HCT116 (cell line): ENCODE measurements at places on chromosomes 6 and 20. TPM values are rescaled to one million over a fixed set of nuclear protein-coding genes. Genes with fewer than 3 reads are reported as not detected.

DNA sequence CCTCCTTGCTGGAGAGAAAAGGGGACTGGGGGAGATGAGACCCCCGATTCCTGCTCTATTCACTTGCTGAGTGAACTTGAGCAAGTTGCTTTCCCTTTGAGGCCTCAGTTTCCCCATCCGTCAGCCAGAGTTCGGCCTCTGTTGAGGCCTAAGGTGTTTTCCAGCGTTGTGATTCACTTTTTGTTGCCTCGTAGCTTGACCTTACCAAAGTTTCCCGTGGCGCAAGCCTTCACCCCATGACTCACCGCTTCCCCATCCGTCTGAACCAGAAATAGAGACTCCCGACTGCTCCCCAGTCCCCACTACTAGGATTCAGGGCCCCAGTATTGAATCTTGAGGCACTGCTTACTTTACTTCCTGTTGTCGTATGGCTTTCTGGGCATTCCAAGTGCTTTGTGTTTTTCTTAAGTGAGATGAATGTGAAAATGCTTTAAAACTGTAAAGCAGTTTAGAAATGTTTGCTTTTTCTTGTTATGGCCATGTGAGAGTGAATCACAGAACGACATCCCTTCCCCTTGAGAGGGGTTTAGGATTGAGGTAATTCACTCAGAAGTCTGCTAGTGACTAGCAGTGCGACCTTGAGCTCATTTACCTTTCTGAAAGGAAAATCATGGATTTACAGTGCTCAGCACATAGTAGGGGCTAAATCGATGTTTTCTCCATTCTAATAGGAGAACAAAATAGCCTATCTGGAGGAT, 1.2 kb downstream of the CHMP4B start:
- H3K27me3 ChIP-seq = no peaks in the 10 kb centered on the region
- H3K4me3 ChIP-seq = peak overlapping the region; percentile 98
- no peaks in the 10 kb centered on the region; the same call in 1 of the 2 replicates for H3K36me3 ChIP-seq
- H3K27ac ChIP-seq = peak overlapping the region; percentile 82
- no peak for DNase-seq

The SYNGAP1 gene
- total RNA-seq = 11.5 TPM

The CYP39A1 gene
- 0.54 TPM for total RNA-seq

DNA sequence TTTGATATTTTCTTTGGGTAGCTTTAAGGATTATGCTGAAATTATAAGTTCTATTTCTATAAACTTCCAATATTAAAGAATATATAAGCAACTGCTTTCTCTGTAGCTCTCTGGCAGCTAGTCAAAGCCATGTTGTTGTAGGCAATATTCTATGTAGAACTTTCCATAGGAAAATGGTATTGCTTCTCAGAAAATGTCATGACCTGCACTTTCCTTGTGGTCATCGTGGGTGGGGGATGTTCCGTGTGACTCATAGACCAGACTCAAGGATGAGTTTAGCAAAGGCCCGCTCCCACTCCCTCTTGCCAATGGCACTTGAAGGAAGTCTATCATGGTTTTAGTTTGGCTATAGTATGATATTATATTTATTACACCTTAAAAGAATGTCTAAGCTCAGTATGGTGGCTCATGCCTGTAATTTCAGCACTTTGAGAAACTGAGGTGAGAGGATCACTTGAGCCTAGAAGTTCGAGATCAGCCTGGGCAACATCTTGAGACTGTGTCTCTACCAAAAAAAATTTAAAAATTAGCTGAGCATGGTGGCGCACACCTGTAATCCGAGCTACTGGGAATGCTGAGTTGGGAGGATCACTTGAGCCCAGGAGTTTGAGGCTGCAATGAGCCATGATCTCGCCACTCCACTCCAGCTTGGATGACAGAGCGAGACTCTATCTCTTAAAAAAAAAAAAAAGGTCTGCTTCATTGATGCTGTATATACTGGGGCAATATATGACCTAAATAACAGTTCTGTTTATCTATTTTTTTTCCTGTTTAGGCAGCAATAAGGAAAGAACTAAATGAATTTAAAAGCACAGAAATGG, 36.6 kb upstream of the LTV1 start:
- H3K27me3 ChIP-seq = no peaks in the 10 kb centered on the region
- H3K27ac ChIP-seq = no peak overlapping the region
- H3K4me3 ChIP-seq = no peak overlapping the region
- DNase-seq = no peak
- H3K36me3 ChIP-seq = no peaks in the 10 kb centered on the region
- H3K4me1 ChIP-seq = peaks cover 4% of the 10 kb centered on the region
